ENCODE measurements at places on chromosomes 3 and 15.

- DNase-seq, result peak; percentile 19
Observed at GRCh38 chr15:48966595-48967301, 3.0 kb upstream of the SHC4 start.

DNA sequence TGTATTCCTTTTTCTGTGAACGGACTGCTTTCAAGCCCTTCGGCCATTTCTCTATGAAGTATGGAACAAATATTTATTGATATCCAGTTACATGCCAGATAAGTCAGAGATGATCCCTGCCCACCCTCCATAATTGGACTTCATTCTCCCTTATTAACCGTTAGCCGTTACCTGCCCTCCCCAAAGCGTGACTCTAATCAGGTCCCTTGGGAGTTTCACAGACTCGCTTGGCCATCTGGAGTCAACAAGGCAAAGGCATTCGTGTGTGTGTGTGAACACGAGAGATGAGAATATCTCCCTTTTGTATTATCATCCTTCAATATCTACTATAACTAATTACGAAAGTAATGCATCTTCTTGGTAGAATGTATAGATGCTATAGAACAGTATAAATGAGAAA, 314.5 kb downstream of the TLE3 start:
- no peak for DNase-seq

DNA sequence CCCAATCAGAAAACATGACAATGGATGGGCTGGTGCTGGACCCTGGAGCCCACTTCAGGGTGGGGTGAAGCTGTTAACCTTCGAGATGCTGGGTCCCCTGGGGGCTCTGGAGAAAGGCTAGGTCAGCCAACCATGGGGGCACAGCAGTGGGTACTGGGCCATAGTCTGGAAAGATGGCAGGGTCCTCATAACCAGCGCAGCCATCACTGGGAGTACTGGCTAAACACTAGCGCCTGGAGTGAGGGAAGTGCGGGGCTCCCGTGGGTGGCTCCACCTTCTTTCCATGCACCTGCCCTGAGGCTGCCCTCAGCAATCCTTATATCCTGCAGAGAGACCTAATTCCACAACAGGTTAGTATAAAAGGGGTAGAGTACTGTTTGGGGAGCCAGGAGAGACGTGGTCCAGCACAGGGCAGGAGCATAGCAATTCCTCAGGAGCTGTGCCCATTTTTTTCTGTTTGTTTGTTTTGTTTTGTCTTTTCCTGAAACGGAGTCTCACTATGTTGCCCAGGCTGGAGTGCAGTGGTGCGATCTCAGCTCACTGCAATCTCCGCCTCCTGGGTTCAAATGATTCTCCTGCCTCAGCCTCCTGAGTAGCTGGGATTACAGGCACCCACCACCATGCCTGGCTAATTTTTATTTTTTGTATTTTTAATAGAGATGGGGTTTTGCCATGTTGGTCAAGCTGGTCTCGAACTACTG, 122.6 kb upstream of the MEF2A start:
- DNase-seq, result no peak

- DNase-seq, result no peak
Observed at GRCh38 chr3:111593666-111594065, 1.5 kb downstream of the ZBED2 start.

DNA sequence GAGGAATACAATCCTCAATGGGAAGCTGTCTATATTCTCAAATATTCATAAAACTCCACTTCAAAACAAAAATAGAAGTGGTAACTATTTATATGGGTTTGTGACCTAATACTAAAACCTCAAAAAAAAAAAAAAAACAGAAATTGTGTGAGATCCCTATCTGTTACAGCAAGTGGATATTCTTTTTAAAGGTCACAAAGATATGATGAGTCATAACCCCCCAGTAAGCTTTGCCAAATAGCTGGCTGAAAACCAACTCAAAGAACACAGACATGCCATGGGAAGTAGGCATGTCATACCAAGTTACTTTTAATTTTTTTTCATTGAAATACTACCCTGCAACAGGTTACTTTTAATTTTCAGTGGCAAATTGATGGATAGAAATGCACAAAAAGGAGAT, 62.5 kb downstream of the CBLB start:
- DNase-seq, result no peak

GRCh38 chr3:27686642-27687041, 35.5 kb downstream of the EOMES start:
- DNase-seq, result no peak

DNA sequence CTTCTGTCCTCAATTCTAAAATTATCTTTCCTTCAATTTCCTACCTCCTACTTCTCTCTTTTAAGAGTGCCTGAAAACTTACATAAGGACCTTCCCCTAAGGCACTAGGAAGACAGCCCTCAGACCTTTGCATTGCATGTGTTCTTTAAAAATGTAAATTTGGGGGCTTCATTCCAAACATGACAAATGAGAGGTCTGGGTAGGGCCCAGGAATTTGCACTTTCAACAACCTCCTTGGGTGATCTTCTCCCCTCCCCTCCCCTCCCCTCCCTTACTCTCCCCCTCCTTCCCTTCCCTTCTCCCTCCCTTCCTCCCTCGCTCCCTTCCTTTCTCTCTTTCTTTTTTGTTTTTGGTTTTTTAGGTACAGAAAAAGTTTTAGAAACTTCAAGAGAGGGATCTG, 18.7 kb downstream of the USF3 start:
- DNase-seq, result no peak

GRCh38 chr3:13079510-13079909, 6.3 kb upstream of the IQSEC1 start:
- no peak for DNase-seq

- DNase-seq, result no peak
Observed at GRCh38 chr15:55106155-55106554, 90.6 kb downstream of the RSL24D1 start.

DNA sequence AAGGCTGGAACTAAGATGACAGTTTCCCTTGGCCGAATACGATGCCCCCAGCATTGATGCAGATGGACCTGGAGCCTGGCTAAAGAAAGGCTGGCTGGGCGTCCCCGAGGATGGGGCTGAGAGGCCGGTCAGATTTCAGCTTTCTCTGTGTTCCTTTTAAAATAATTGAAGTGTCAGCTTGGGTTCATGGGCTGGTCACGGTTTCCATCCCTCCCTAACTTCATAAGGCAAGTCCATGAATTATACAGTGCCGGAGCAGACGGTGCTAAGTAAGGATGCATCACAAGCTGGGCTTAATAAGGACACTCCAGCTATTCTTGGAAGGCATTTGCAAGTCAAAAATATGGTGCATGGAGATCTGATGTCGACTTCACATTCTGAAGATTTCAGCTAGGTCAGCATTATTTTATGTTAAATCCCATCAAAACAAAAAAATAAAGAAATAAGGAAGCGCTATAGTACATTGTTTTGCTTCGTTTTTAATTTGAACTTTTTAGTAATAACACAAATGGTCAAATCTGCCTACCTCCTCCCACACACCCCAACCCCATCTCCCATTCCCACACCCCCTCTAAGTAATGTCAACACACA, 220.8 kb downstream of the RPLP1 start:
- no peak for DNase-seq

Measured in stimulated activated CD8-positive, alpha-beta memory T cell treated with anti-CD3 and anti-CD28 coated beads, Interleukin-2, amount 100 ng/mL, for 48 hours (primary cell).